AG04450 (cell line): ENCODE measurements at places on chromosomes 2 and 18.
A peak's percentile ranks its signal among the peaks of the same experiment; 100 is the strongest.

GRCh38 chr2:127058246-127058953, 48.6 kb downstream of the BIN1 start:
- DNase-seq, result no peak

- DNase-seq, result no peak
Observed at GRCh38 chr18:33937270-33937816, 287.4 kb downstream of the NOL4 start.

- no peak for DNase-seq
Observed at GRCh38 chr2:42060718-42061619, 13.1 kb downstream of the PKDCC start.

- no peak for DNase-seq
Observed at GRCh38 chr2:151786483-151786882, 41.7 kb downstream of the ARL5A start.

- no peak for DNase-seq
Observed at GRCh38 chr2:183868707-183869106, 729.6 kb upstream of the ZNF804A start.

GRCh38 chr18:40414155-40414754, 1540.8 kb upstream of the PIK3C3 start:
- DNase-seq, result no peak

DNA sequence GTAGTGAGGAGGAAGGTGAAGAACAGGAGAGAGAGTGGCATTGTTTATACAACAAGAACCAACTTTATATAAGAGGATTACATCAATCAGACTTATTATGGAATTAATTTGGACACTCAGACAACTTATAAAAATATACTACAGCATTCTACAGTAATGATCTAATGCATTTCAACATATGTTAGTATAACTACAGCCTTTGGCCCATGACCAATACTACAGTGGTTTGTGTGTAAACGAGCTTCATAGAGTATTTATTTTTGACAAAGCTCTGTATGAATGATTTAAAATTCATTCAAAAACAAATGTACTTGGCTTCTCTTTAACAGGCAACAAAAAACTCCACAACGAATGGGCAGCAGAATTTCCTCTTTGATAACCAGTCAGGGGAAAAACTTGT, 72.8 kb downstream of the ZNF521 start:
- peak; percentile 55 for DNase-seq

GRCh38 chr2:2306878-2307277, 24.2 kb downstream of the MYT1L start:
- DNase-seq, result no peak

DNA sequence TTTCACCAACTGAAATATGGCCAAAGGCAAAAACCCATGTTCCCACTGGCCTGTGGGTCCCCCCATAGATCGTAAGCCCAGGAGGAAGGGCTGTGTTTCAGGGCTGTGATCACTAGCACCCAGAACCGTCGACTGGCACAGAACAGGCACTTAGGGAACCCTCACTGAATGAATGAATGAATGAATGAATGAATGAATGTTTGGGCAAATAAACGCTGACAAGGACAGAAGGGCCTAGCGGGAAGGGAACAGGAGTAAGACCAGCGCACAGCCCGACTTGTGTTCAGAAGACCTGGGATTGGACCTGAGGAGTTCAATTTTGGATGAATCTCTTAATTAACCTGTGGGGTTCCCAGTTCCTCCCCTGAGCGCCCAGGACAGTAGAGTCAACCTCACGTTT, 76.2 kb downstream of the TPO start:
- DNase-seq, result no peak

GRCh38 chr18:46386788-46387187, 270.2 kb downstream of the LOXHD1 start:
- DNase-seq, result no peak

DNA sequence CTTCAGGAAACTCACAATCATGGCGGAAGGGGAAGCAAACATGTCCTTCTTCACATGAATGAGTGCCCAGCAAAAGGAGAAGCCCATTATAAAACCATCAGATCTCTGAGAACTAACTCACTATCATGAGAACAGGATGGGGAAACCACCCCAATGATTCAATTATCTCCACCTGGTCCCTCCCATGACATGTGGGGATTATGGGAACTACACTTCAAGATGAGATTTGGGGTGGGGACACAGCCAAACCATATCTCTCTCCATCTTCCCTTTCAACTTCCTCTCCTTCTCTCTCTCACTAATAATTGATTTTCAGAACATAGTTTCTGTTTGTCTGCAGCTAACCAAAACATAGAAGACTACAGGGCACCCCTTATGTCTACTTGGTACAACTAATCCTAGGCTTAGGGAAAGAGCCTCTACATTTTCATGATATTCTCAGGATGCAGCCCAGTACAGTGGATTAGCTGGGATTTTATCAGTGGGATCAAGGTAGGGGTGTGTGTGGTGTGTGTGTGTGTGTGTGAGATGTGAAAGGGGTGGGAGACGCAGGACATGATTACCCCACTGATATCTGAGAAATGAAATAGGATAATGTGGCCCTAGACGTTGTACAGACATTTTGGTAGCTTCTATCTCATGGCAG, 2.8 kb upstream of the ATF2 start:
- DNase-seq, result no peak

DNA sequence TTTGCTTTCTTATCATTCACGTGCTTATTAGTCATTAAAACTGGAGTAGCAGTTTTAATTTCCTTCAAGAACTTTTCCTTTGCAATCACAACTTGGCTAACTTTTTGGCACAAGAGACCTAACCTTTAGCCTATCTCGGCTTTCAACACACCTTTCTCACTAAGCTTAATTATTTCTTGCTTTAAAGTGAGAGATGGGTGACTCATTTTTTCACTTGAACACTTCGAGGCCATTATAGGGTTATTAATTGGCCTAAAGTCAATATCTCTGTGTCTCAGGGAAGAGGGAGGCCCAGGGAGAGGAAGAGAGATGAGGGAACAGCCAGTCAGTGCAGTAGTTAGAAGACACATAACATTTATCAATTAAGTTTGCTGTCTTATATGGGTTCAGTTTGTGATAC, 289.8 kb downstream of the RBM43 start:
- no peak for DNase-seq

DNA sequence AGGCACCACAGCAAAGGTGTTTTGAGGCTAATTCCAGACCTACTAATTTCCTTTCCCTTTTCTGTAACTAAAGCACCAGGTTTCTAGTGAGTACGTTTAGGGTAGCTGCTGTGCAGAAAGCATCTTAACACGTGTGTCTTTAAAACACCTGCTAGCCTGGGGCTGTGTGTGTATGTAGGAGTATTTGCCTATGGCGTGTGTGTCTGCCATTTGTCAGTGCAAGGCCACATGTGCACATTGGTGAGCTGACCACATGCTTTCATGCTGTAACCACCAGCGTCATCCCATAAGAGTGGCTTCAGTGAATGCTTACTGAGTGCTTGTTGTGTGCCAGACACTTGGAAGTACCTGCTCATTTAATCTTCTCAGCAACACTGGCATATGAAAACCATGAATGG, 241.6 kb downstream of the SEPTIN10 start:
- no peak for DNase-seq

GRCh38 chr18:62175521-62175920, 11.3 kb downstream of the PIGN start:
- no peak for DNase-seq

- peak; percentile 80 for DNase-seq
Observed at GRCh38 chr2:47070920-47071824, 83.9 kb downstream of the STPG4 start.

DNA sequence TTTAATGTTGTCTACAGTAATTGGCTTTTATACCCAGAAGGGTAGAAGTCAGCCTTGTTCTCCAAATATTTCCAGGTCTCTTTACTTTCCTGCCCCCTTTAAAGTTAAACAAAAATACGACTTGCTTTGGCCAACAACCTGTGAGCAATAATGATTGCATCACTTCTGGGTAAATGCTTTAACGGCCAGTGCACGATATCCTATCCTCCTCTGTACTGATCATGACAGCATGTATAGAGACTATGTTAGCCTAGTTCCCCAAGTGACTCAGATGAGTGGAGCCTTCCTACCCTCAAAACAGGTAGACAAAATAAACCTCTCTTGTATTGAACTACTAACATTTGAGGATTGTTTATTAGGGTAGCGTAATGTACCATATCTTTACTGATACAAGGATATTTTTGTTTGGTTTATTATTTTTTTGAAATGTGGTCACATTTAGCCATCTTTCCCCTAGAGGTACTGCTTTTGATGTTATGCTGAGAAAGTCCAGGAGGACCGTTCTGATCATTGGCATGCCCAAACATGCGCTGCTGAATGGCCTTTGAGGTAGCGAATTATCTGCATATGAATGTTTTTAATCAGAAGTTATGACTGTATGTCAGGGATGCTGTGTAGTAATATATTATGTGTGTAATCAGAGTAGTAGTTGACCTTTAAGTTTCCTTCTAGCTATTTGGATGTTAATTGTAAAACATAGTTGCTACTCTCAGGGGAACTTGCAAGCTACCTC, 262.6 kb upstream of the DCC start:
- DNase-seq, result no peak

DNA sequence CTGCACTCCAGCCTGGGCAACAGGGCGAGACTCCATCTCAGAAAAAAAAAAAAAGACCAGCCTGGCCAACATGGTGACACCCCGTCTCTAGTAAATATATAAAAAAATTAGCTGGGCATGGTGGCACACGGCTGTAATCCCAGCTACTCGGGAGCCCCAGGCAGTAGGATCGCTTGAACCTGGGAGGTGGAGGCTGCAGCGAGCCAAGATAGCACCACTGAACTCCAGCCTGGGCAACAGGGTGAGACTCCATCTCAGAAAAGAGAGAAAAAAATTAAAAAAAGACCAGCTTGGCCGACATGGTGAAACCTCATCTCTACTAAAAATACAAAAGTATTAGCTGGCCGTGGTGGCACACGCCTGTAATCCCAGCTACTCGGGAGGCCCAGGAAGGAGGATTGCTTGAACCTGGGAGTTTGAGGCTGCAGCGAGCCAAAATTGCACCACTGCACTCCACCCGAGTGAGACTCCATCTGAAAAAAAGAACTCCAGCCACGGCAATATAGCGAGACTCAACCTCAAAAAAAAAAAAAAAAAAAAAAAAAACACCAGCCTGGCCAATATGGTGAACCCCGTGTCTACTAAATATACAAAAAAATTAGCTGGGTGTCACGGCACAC, 346.1 kb upstream of the PLGLB2 start:
- no peak for DNase-seq

GRCh38 chr2:67836866-67837265, 225.9 kb downstream of the C1D start:
- DNase-seq, result no peak

- DNase-seq, result no peak
Observed at GRCh38 chr18:45522371-45522770, 92.9 kb upstream of the SLC14A2 start.

GRCh38 chr18:31648966-31649429, 35.4 kb downstream of the B4GALT6 start:
- no peak for DNase-seq

DNA sequence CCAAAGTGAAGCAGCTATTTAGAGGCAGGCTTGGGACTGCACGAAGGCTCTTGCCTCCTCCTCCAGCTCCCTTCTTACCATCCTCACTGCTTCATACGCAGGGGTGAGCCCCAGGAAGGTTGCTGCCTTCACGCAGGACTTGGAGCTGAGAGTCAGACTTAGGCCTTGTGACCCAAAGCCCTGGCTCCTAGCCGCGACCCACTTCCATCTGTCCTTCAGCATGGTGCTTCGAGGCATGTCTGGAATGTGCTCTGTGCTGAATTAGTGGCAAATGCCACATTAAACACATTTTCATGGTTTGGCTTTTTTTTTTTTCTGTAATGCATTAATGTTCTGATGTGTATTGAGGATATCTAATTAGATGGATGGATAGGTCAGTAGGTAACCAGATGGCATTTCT, 37.5 kb downstream of the ITGB1BP1 start:
- no peak for DNase-seq

DNA sequence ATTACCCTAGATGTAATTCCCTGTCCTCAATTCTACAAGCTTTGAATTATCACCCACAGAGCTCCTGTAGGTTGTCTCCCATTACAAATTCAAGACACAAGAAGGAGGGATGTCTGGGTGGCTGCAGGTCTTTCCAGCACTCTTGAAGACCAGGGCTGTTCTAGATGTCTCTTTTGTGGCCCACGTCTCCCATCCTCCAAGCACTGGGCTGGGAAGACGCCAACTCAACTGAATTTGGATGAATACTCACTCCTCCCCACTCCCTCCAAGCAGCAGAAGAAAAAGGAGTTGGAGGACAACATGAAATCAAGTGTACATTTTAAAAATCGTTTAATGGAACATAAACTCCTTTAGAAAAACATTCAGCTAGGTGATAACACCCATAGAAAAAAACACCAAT, 31.2 kb downstream of the SMAD7 start:
- no peak for DNase-seq

DNA sequence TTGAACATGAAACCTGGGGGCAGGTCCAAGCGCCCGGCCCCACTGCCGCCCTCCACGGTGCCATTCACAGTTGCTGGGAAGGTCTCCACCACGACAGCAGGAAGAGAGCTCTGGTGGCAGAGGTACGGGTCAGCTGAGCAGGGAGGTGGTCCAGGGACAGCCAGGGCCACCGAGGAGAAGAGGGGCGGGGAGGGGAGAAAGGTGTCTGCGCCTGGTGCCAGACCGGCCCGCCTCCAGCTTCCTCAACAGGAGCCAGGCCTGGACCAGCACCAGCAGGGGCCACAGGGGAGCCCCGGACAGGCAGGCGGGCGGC, 56.2 kb downstream of the BIN1 start:
- no peak for DNase-seq

DNA sequence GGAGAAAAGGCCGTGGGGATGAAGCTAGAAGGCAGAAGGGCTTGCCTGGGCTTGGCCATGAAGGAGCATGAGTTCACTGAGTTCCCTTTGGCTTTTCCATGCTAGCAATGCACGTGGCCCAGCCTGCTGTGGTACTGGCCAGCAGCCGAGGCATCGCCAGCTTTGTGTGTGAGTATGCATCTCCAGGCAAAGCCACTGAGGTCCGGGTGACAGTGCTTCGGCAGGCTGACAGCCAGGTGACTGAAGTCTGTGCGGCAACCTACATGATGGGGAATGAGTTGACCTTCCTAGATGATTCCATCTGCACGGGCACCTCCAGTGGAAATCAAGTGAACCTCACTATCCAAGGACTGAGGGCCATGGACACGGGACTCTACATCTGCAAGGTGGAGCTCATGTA, 2.9 kb downstream of the CTLA4 start:
- no peak for DNase-seq

DNA sequence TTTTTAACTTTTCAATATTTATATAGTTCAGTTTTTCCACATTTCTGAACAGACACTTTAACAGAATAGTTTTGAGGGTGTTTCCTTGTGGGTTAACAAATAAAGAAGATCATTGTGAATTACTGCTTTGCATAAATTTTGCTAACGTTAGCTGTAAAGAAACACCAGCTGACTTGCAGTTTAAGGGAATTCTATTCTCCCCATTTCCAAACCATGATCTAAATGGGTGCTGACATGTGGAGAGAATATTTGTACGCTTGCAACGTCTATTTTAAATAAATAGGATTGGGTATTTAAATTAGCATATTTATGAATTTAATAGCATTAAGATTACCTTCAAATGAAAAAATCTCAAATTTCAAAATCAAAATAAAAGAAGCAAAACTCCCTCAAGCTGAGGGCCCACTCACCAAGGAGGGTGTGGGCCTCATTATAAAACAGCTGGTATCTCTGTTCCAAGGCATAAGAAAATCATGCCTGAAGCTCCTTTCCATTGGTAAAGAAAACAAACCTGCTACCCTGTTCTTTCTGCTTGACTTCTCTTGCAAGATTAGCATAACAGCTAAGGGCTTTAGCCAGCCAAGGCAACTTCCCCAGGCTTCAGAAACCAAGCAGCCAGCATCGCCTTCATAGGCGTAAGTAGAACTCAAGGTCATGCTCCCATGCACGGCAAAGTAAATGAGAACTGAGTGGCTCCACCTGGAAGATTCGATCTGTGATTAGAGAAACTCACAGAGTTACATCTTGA, 3.2 kb downstream of the MRO start:
- DNase-seq, result no peak
